ENCODE measurements at places on chromosomes 12 and 14. TPM values are rescaled to one million over a fixed set of nuclear protein-coding genes. Genes with fewer than 3 reads are reported as not detected.

The PMEL gene
- not detected for total RNA-seq

The CCDC197 gene
- total RNA-seq, result not detected

The GLIPR1L1 gene
- total RNA-seq, result not detected

The NGB gene
- not detected for total RNA-seq

The RASAL1 gene
- not detected for total RNA-seq

The KRT83 gene
- total RNA-seq, result not detected

The TSPAN19 gene
- total RNA-seq, result not detected

The ATL1 gene
- total RNA-seq, result 0.56 TPM

The P2RX7 gene
- total RNA-seq, result 12.0 TPM

The OTX2 gene
- not detected for total RNA-seq

The ALG10 gene
- 16.5 TPM for total RNA-seq

The NPAS3 gene
- 0.05 TPM for total RNA-seq

The C12orf50 gene
- 0.12 TPM for total RNA-seq

The NUP37 gene
- 46.9 TPM for total RNA-seq

The PSMA6 gene
- 297 TPM for total RNA-seq

The PLBD1 gene
- total RNA-seq, result not detected

The CCDC38 gene
- total RNA-seq, result 0.12 TPM

The IL22 gene
- 4.1 TPM for total RNA-seq

The SYCP3 gene
- 0.93 TPM for total RNA-seq

The XRCC3 gene
- 39.6 TPM for total RNA-seq

The ANHX gene
- total RNA-seq, result not detected

The SLC7A7 gene
- total RNA-seq, result not detected

The LRP1 gene
- total RNA-seq, result 1.1 TPM

The GLIPR1L2 gene
- total RNA-seq, result not detected

The ZDHHC22 gene
- total RNA-seq, result not detected

The SMCO2 gene
- 1.4 TPM for total RNA-seq

The CATSPERB gene
- total RNA-seq, result 13.3 TPM
